ENCODE measurements at places on chromosomes 6 and 20.

- no peak for DNase-seq
These were observed 7.0 kb downstream of the HELZ2 start for GRCh38 chr20:63567136-63567385.

DNA sequence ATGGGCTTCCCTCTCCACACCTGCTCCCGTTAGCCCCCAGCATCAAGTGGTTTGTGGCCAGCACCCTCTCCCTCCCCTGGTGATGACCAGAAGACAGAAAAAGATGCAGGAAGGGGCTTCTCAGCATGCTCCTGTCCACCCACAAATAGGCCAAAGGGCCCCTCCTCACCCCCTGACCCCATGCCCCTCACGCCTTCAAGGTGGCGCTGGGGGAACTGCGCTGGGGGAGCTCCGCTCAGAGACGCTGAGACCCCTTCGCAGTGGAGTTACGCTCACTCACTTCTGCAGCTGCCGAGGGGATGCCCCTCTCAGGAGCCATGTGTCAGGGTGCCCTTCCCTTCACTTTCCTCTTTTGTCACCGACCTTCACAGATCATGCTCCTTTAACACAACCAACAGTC, 92.0 kb downstream of the PSMB1 start:
- DNase-seq: no peak

GRCh38 chr6:137044366-137045221, at the start of gene IL20RA:
TSS of gene IL20RA (minus strand) at chr6:137044965. CDS start at chr6:137044728, 237 bp downstream.
- no peak for DNase-seq

GRCh38 chr6:52788478-52788877, 15.1 kb downstream of the GSTA1 start:
- no peak for DNase-seq

- no peak for DNase-seq
These were observed 33.7 kb upstream of the KCNQ5 start for GRCh38 chr6:72588155-72588554.

DNA sequence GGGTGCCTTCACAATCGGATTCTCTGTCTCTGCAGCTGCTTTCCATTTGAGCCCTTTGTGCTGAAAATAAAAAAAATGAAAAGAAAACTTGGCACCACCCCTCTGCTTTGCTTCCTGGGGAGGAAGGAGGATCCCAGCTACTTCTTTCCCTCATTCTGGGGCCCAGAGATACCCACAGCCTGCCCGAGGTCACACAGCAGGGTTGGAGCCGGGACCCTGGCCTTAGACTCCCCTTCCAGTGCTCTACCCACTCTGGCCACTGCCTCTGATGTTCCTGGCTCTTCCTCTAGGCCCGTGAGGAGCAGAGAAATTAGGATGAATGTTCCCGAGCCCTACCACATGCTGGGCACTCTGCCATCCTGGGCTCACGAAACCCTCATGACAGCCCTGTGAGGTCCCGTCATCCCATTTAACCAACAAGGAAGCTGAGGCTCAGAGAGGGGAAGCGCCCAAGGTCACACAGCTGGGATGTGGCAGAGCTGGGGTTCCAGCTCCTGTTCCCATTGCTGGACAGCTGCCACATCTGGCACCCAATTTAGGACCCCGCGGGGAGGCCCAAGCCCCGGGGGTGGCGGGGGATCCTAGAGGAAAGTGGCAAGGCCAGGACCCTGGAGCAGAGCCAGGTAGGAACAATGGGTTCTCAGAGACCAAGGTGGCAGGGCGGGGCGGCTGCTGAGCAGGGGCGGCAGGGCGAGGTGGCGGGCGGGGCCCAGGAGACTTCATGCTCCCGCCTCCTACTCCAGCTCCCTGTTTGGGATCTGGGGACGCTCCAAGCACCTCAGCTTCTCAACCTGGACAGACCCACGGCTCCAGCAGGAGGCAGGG, 76.6 kb downstream of the CEBPB start:
- DNase-seq: no peak

Measured in T follicular helper cell (primary cell).